ENCODE measurements at places on chromosomes 3 and 15.

- no peak for DNase-seq
Observed at GRCh38 chr15:45616901-45617323, 17.9 kb upstream of the SQOR start.

DNA sequence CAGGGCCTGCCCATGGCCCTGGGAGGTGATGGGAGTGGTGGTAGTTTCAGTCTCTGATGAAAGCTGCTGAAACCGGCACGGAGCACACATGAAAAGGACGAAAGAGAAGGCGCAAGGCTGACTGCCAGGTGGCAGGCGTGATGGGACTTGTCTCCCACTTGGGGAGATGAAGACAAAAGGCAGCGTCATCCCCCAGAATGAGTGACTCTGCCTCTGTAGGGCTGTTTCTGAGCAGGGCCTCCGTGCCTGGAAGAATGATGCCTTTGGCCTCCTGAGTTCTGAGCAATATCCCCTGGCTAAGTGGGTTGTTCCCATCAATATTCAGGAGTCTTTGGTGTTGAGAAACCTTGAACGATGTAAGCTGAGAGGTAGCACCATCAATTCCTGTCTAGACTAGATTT lies 237.8 kb downstream of the OPA1 start:
- no peak for DNase-seq

DNA sequence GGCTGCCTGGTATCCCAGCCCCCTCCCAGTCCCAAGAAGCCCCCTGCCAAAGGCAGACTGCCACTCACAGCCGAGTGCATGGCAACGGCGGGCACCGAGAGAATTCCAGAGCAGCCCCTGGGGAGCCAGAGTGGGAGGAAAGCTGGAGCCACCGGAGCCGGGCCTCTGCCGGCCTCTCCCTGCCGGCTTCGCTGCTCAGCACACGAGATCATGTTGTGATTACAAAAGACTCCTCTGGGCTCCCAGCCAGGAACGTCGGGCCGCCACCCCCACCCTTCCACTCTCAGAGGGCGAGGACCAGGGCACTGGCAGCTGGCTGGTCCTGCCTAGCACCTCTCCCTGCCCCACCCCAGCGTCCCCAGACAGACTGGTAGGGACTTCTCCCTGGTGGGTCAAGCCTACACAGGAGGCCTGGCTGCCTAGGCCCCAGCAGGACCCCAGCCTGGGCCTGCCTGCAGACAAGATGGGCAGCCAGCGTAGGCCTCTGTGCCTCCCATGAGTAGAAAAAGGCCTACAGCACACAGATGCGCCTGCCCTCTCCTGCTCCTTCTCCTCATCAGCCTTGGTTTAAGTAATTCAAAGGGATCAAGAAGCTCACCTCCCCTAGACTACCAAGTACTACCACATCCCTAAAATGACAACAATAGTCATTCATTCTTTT lies at the start of gene CCDC9B:
CCDC9B (minus strand) TSS at position 200 of the 661 bp plus-strand sequence; CDS start at position 80, 120 bp downstream.
- DNase-seq = peak; percentile 97

GRCh38 chr15:61890106-61890505 lies 170.1 kb downstream of the VPS13C start:
- no peak for DNase-seq

GRCh38 chr3:196997311-196997710 lies 28.7 kb upstream of the PIGZ start:
- peak; percentile 25 for DNase-seq

- no peak for DNase-seq
Observed at GRCh38 chr3:144241404-144241803, 269.8 kb downstream of the DIPK2A start.

DNA sequence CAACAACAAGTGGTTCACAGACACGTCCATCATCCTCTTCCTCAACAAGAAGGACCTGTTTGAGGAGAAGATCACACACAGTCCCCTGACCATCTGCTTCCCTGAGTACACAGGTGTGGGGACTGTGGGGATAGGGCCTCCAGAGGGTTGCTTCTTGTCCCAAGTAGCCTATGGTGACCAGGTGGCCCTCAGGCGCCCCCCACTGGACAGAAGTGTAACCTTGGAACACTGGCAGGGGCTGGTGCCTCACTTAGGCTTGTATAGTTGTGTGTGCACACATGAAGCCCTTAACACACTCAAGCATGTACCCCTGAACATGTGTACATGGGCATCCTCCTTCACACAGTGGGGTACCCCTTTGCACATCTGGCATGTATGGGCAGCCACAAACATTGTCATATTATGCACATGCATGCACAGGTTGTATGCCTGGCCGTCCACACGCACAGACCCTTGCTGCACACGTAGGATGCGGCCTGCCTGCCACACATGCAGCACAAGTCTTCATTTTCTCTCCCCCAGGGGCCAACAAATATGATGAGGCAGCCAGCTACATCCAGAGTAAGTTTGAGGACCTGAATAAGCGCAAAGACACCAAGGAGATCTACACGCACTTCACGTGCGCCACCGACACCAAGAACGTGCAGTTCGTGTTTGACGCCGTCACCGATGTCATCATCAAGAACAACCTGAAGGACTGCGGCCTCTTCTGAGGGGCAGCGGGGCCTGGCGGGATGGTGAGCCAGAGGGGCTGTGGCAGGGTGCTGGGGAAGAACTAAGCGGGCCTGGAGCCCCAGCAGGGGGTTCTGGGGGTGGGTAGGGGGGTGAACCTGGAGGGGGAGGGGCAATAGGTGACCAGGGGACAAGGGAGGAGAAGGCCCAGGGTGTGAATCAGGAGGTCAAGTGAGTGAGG lies 11.7 kb upstream of the SEMA3B start:
- DNase-seq = peak; percentile 56

- no peak for DNase-seq
Observed at GRCh38 chr3:141039589-141039988, 11.6 kb upstream of the SPSB4 start.

DNA sequence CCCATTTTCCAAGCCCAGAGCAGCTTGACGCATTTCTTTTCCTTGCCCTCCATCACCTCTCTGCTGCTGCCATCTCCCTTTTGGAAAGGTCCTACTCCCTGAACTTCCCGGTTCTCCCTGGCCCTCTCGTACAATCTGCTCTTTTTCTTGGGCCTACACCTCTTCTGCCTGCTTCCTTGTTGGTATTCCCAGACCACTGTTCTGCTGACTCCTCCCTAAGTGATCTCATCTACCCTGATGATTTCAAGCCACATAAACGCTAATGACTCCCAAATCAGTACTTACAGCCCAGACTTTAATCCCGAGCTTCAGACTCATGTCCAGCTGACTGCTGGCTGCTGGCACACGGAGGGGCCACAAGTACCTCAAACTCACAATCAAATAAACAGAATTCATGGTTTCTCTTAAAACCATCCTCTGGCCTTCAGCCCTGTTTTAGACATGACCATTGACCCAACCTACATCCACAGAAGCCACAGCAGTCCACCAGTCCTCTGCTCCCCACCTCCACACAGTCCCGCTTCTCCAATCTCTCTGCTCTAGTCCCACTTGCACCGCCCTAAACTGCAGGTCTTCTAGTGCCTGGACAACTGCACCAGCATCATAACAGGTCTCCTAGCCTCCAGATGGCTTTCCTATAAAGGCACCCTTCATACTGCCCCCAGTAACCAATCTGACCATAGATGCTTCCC lies 57.6 kb downstream of the AAGAB start:
- no peak for DNase-seq

- no peak for DNase-seq
Observed at GRCh38 chr3:174524203-174524602, 334.9 kb upstream of the NAALADL2 start.

DNA sequence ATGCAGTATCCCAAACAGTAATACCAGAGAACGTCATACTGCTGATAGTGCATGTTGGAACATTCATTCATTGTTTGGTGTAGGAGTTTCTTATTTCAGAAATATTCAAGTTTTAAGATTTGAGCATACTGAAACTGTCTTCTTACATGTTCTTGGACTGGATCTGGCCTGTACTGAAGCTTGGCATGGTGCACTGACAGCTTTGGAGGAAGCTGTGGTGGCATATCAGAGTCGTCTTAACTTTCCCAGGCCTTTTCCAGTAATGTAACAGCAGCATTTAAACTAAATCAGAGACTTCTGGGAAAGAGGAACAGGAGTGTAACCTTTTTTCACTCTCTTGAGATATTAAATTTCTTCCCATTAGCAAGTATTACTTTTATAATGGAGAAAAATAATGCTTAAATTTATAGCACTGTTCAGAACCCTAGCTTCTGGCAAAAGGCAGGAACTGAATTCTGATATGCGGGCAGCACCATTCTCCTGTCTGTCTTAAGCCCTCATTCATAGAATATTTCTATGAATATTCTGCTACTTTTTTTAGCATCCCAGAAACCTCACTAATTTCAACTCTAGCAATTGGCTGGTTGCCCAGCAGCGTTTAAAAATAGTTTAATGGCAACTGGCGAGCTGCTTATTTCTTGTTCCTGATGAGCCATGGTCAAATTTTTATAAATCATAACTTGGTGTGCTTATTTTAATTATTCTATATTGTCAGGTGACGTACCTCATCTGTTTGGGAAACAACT lies 31.1 kb downstream of the DNAJC13 start:
- DNase-seq = peak; percentile 70

- no peak for DNase-seq
Observed at GRCh38 chr3:43461345-43461744, 160.5 kb downstream of the ANO10 start.

- no peak for DNase-seq
Observed at GRCh38 chr3:97291901-97292300, 472.7 kb upstream of the ARL6 start.

DNA sequence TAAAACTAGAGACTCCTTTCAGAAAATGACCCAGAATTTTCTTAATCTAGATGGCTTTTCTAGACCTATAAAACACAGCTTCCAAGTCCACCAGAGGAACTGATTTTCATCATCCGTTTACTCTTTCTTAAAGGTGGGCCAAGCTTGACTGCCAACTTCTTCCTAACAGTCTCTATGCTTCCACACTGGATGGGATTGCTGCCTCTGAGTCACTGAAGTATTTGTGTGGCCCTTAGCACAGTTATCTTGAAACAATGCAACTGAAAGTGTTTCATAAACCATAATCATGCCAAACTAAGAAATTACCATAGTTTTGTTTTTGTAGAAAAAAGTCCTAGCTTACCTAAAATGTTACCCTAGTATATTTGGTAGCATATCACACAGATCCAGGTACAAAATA lies 985.7 kb downstream of the TUSC7 start:
- no peak for DNase-seq

DNA sequence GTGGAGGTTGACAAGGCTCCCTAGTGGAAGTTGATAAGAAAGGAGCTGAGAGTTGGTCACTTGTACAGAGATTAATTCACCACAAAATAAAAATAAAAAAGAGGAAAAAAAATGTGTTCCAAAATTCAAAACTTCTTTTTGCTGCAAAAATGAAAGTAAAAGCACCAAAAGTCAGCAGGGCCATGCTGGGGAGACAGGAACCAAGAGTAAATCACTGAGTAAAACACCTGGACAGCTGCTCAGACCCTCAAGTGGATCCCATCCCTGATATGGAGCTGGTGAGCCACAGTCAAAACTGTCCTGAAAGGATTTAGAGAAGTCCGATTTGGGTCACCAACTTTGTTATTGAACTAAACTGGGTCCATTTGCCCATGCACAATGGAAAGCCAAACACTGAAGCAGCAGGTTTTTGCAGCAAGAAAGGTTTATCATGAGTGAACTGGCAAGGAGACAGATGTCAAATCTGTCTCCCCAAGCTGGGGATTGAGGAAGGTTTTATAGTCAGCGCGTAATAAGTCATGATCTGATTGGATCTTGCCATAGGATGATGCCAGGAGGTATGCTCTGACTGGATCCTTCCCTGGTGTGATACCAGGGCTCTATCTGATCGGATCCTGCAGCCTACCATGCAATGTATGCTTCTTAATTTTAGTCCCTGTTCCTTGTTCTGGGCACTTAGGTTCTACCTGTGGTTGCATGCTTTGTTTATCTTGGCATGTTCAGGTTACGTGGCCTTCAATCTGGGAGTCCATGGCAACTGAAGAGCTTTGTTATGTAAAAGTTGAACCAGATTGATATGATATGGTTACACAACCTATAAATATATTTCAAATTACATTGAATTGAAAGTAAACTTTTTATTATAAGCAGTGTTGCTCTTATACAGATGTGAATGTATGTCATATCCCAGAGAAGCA lies 313.2 kb downstream of the POLQ start:
- no peak for DNase-seq

DNA sequence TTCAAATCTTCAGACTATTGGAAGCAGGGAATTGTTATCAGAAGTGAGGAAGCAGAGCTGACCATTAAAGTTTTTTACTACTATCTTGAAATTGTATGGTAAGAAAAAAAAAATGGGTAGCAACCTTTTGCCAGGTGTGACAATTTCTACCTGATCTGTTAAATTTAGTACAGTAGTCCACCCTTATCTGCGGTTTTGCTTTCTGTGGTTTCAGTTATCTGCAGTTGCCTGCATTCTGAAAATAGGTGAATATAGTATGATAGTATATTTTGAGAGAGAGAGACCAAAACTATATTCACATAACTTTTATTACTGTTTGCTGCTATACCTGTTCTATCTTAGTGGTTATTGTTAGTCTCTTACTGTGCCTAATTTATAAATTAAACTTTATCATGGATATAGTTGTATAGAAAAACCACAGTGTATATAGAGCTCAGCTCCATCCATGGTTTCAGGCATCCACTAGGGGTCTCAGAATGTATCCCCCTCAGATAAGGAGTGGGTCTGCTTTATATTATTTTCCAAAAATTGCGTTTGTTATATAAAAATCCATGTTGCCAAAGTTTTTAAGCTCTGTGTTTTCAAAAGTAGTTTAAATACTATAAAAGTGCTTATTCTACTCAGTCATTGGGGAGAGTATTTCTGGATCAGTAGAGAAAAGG lies 69.9 kb downstream of the PTPRG start:
- DNase-seq = no peak

GRCh38 chr15:40932156-40932555 lies 3.0 kb downstream of the DLL4 start:
- no peak for DNase-seq

DNA sequence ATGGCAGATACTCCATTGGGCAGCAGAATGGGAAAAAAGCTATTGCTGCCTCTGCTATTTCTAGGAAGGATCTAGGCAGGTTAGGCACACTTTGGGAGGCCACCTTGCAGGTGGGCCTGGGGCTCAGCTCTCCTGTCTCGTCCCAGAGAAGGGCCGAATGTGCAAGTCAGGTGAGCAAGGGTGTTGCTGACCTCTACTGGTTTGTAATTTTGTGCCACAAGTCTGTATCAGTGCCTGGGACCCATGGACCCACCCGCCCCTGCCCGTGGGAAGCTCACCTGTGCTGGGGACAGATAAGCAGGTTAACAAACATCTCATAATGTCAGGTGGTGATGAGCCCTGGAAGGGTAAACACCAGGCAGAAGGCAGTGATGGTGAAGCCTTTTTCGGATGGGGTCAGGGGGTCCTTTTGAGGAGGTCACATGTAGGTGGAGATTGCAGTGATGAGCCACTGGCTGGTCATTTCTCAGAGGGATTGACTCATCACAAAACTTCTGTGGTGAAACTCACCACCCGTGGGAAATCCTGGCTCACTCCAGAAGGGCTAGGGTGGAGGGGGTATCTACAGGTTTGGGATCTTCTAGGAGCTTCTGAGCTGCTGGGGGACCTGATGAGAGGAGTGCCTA lies 161.3 kb downstream of the KLF13 start:
- DNase-seq = no peak

DNA sequence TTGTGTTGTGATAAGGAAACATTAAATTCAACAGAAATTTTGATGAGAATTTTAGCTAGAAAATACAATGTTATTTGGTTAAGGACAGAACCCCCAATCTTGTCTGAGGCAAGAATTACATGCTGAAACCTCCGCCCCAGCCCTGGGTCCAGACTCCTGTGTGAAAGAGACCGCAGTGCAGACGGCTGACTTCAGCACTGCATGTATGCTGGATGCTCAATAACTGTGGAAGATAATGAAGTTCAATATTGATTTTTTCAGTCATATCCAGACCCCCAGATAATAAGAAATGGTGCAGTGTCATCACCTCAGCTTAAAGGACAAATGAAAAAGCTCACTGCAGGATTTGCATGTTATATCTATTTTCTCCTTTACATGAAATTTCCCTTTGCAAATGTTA lies 188.3 kb upstream of the CNTN4 start:
- DNase-seq = no peak

Measured in aorta (tissue), 5 donors.